ENCODE measurements at places on chromosomes 7 and 10. TPM values are rescaled to one million over a fixed set of nuclear protein-coding genes. Genes with fewer than 3 reads are reported as not detected.

Gene KLF14
- 0.73 TPM for polyA plus RNA-seq

Gene COX15
- polyA plus RNA-seq: 47.0 TPM

Gene TNPO3
- 45.3 TPM for polyA plus RNA-seq

Gene SYT15
- polyA plus RNA-seq: 9.4 TPM

Gene THSD7A
- 73.2 TPM for polyA plus RNA-seq

Gene TMEM270
- polyA plus RNA-seq: not detected

Gene ASZ1
- polyA plus RNA-seq: 0.04 TPM

Gene CHN2
- 14.4 TPM for polyA plus RNA-seq

Gene DNAJC1
- 29.4 TPM for polyA plus RNA-seq

Gene VSIR
- polyA plus RNA-seq: 9.6 TPM

Gene HOXA4
- 23.6 TPM for polyA plus RNA-seq

Gene TFR2
- polyA plus RNA-seq: 0.89 TPM

- no peak for DNase-seq
Measured at GRCh38 chr7:786472-787255, 45.6 kb upstream of the SUN1 start.

DNA sequence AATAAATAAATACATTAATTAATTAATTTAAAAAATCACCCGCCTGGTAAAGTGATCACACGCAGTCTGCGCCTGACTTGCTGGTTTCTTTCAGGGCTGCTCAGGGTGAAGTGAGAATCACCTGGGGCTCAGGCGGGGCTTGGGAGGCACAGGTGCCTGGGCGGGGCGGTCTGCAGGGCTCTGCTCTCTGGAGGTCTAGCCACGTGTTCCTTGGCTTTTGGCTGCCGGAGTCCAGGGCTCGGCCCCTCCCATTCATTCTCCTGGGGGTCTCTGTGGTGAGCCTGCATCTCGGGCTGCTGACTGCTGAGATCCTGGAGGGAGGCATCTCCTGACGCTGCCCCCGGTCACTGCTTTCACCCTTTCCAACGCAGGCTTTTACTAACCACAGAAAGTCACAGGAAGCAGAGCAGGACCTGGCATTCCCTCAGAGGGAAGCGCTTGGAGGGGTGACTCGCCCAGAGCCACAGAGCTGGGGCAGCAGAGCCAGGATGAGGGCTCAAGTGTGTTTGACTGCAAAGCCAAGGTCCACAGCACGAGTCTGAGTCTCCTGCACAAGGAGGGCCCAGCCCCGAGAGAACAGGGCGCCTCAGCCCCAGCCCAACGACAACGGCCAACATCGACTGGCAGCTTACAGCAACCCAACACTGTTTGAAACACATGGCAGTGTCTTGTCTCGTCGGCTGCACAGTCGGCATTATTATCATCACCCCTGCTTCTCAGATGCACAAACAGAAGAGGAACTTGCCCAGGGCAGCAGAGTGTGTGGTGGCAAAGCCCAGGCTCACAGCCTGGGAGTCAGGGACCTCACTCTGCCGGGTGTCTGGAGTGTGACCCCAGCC lies 22.4 kb upstream of the MNX1 start:
- DNase-seq: no peak

DNA sequence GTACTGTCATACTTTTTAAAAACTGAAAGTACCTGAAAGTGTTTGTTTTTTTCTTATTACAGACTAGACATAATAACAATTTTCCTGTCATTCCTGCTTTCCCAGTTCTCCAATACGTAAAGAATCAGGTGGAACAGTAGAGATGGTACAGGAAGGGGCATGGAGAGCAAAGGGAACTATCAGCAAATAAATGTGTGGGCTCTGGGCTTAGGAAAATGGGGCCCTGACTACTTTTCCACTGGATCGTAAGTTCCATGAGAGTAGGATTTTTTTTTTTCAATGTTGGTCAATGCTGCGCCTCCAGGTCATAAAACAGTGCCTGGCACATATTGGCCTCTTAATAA lies 15.2 kb upstream of the FAS start:
- no peak for DNase-seq

DNA sequence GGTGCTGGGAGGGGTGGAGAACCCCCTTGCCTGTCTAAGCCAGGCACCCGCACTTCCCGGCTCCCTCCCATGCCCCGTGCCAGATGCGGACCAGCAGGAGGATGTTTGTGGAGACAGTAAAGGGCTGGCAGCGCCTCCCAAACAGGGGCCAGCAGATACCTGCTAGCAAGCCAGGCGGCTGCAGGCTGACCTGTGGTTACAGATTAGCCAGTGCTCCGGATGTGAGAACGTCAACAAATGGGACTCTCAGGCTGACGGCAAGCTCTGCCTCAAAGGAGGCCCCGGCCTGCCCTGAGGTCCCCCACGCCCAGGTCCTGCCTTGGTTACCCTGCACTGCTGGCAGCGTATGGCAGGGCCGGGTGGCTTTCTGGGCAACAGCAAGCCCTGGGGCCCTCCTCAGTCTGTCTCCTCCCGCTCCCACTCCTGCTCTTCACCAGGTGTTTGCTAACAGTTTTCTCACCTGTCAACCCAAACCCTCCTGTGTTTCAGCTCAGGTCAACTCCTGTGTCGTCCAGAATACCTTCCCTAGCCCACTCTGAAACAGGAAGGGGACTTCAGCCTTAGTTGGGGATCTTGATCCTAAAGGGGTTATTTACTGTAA lies 85.4 kb downstream of the NEURL1 start:
- DNase-seq: no peak

GRCh38 chr7:18210788-18211187 lies 183.1 kb upstream of the PRPS1L1 start:
- no peak for DNase-seq

GRCh38 chr7:102407910-102408309 lies 11.7 kb downstream of the PRKRIP1 start:
- DNase-seq: no peak

DNA sequence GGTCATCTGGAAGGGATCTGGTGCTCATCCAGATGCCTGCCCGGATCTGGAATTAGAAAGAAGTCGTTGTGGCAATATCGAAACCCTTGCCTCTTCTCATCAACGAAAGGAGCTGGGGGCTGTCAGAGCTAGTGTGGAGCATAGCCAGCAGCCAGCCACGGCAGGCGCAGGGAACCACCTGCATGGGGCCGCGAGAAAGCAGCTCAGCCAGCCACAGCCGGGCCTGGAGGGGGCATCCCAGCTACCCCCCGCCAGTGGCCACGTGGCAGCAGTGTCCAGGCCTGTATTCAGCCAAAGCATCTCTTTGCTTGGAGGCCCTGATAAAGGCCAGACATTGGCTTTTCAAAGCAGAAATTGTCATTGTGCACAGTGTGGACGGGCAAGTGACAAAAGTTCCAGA lies 19.1 kb downstream of the GPR26 start:
- DNase-seq: no peak

DNA sequence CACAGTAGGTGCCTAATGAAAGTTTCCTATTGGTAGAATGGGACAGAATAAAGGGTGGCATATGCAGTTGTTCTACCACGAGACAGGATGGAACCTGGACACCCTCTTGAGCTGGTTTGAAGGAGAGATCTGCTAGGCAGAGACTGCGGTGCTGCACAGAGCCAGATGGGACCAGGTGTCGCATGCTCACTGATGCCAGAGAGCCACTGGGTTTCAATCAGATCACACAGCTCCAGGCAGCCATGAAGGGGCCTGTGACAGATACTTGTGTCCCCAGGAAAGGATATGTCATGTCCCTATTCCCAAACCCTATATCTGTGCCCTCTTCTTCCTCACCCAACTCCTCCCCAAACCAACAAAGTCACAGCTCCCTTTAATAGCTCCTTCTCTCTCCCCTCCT lies 235.7 kb downstream of the PRPF18 start:
- DNase-seq: no peak

GRCh38 chr10:96044736-96045135 lies 1.4 kb downstream of the CCNJ start:
- no peak for DNase-seq

GRCh38 chr7:29488203-29488970 lies 75.2 kb upstream of the PRR15 start:
- no peak for DNase-seq

DNA sequence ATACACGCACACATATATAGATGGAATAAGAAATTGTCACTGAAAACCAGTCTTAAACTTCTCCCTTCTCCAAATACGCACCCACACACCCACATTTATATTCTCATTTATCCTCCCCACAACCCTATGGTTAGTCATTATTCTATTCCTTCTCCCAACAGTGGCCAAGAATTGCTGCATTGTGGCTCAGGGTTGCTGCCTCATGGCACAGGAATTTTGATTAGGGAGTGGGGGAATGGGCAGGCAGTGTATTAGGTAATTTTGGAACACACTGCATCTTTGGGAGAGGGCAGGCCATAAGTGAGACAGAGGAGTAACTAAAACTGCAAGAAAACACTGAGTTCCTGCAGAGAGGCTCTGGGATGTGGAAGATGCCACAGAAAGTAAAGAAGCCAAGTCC lies 35.7 kb downstream of the NAPEPLD start:
- DNase-seq: no peak

- no peak for DNase-seq
Measured at GRCh38 chr7:77209479-77210139, 10.0 kb upstream of the FGL2 start.

GRCh38 chr7:113840954-113841353 lies 77.9 kb downstream of the PPP1R3A start:
- DNase-seq: no peak

DNA sequence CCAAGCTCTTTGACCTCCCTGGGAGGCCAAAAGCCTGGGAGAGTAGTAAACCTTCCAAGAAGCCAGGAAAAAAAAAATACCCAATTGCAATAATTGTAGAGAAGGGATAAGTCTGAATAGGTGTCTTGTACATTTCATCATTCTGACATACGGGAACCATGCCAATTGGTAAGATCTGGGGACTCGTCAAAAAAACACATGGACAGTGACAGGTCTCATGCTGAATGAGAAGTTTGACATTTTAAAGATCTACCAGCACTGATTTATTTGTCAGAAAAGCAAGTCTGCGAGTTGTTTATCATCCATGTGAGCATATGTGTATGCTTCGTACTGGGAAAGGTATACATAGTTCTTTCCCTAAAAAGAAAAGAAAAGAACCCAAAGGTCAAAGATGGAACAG lies 4.1 kb upstream of the ITGA8 start:
- DNase-seq: no peak

GRCh38 chr7:70237831-70238575 lies 639.7 kb downstream of the AUTS2 start:
- no peak for DNase-seq

DNA sequence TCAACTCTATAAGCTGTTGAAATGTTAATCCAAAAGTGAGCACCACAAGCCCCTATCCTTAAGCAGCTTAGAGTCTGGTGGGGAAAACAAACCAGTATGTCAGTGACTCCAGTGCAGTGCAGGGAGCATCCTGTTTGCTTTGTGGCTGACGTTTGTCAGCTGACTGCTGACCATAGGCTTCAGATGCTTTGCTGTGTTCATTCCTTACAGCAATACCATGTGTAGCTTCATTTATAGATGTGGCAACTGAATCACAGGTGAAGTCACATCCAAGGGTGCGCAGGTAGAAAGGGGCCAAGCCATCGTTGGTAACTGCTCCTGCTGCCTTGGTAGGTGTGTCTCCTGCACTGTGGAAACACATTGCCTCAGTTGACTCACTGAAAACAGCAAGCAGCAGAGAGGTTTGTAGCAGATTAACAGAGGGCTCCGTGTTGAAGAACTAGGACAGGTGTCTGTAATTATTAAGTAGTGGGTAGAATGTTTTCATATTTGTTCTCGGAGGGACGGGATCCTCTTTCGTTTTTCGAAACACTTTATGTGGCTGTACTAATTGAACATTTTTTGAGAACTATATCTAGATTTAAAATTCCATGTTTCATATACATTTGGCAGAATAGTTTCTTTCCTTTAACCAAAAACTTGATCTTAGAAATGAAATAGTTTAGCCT lies 2.0 kb downstream of the INSIG1 start:
- DNase-seq: no peak

- no peak for DNase-seq
Measured at GRCh38 chr7:13448243-13448642, 541.2 kb downstream of the ETV1 start.

DNA sequence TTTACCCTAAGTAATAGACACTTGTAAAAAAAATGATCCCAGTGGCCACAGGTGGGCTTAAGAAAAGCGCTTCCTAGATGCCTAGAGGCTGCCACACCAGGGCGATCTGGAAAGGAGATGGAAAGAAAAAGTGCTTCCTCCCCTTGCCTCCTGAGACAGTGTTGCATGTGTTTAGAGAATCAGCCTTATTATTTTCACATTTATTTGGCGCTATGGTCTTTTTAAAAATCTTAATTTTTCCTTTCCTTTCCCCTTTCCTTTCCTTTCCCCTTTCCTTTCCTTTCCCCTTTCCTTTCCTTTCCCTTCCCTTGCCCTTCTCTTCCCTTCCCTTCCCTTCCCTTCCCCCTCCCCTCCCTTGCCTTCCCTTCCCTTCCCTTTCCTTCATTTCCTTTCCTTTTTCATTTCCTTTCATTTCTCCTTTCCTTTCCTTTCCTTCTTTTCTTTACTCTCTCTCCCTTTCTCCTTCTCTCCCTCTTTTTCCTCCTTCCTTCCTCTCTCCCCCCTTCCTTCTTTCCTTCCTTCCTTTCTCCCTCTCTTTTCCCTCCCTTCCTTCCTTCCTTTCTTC lies 7.1 kb upstream of the MKX start:
- DNase-seq: no peak

DNA sequence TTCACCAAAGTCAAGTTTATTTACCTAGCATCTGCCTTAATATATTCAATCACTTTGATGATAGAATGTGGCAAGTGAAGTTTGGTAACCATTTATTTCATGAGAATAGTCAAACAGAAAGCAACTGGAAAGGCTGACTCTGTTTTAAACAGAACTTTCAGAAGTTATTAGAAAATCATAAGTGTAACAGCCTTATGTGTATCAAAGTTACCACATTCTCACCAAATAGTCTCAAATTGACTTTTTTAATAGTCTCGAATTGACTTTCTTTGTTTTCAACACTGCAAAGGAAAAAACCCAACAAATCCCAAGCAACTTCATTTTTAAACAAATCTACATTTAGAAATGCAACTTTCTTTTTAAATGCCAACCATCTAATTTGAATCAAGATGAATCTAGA lies 29.5 kb downstream of the NAMPT start:
- no peak for DNase-seq

GRCh38 chr7:46900312-46901263 lies 681.3 kb downstream of the TNS3 start:
- DNase-seq: no peak

DNA sequence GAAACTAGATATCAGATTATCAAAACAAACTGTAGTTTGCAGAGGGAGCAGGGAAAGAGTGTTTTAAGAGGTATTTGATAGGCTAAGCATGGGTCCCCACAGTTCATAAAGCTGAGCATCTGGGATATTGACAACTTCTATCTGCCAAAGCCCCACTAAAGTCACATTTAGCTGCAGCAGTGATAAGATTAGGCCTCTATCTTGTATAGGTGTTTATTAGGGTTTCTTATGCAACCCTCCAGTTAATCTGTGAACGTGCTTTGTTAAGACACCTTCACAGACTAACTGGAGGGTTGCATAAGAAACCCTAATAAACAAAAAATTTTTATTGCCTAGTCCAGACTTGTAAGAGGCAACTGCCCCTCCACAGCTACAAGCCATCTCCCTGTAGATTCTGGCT lies 78.0 kb downstream of the CYP51A1 start:
- DNase-seq: no peak

GRCh38 chr7:111633878-111634277 lies 71.6 kb upstream of the IMMP2L start:
- DNase-seq: no peak

Measured in right renal pelvis (tissue), 4 donors.